ENCODE measurements at places on chromosomes 4 and X.
A peak's percentile ranks its signal among the peaks of the same experiment; 100 is the strongest.

GRCh38 chrX:41110801-41111625 is 25.8 kb downstream of the USP9X start:
- H3K27me3 ChIP-seq = no peaks in the 10 kb centered on the region
- H3K36me3 ChIP-seq = no peaks in the 10 kb centered on the region
- no peak overlapping the region for H3K4me3 ChIP-seq
- peaks cover 3% of the 10 kb centered on the region for H3K4me1 ChIP-seq
- DNase-seq = no peak

DNA sequence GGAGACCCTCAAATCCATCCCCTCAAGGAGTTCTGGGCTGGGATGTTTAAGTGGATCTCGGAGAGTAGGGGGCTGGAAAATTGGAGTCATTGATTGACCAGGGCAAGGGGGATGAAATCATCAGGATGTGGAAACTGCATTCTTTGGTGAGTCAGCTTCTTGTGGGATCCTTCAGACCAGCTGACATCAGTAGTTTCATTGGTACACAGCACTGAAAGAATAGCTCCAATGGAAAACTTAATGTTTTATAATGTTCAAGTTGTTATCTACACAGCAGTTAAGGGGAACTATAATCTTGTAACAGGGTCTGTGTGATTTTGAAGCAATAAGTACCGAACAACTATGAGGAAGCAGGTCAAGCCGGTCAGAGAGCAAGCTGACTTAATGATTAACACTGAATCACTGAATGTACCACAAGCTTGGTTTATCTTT is 506.1 kb downstream of the RPA4 start:
- no peaks in the 10 kb centered on the region for H3K27me3 ChIP-seq
- no peak overlapping the region for H3K4me3 ChIP-seq
- DNase-seq = no peak
- no peaks in the 10 kb centered on the region for H3K36me3 ChIP-seq
- H3K4me1 ChIP-seq = no peaks in the 10 kb centered on the region

DNA sequence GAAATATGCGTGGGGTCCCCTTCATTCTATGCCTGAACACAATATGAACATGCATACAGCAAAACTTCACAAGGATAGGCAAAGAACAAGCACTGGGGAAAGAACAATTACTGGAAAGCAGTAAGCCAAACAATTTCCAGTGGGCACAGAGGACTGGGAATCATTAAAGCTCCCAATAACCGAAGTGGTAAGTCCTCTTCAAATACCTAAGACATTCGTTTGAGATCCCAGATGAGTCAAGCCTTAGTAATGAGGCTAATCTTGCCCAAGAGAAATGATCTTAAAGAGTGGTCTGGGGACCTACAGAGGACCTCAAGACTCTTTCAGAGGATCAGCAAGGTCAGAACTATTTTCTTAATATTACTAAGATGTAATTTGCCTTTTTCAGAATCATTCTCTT is 28.6 kb downstream of the ANAPC10 start:
- no peak for DNase-seq
- no peaks in the 10 kb centered on the region for H3K36me3 ChIP-seq

GRCh38 chr4:17152941-17153540 is 254.6 kb upstream of the LDB2 start:
- no peak overlapping the region for H3K27ac ChIP-seq
- H3K27me3 ChIP-seq = no peaks in the 10 kb centered on the region
- no peak overlapping the region for H3K4me3 ChIP-seq
- no peak for DNase-seq
- H3K4me1 ChIP-seq = no peaks in the 10 kb centered on the region

GRCh38 chrX:49792376-49792775 is 36.7 kb upstream of the PAGE4 start:
- H3K27ac ChIP-seq = no peak overlapping the region
- H3K4me1 ChIP-seq = no peaks in the 10 kb centered on the region
- H3K27me3 ChIP-seq = peaks cover 2% of the 10 kb centered on the region
- DNase-seq = no peak

GRCh38 chr4:62912531-62912930 is 1496.7 kb downstream of the TECRL start:
- H3K4me1 ChIP-seq = no peaks in the 10 kb centered on the region
- no peak overlapping the region for H3K4me3 ChIP-seq
- no peaks in the 10 kb centered on the region for H3K36me3 ChIP-seq
- H3K27ac ChIP-seq = no peak overlapping the region
- no peak for DNase-seq
- H3K27me3 ChIP-seq = no peaks in the 10 kb centered on the region

- DNase-seq = no peak
- no peaks in the 10 kb centered on the region for H3K36me3 ChIP-seq
- no peak overlapping the region for H3K4me3 ChIP-seq
- H3K4me1 ChIP-seq = no peaks in the 10 kb centered on the region
Measured at GRCh38 chr4:81541161-81541945, 69.6 kb upstream of the RASGEF1B start.

DNA sequence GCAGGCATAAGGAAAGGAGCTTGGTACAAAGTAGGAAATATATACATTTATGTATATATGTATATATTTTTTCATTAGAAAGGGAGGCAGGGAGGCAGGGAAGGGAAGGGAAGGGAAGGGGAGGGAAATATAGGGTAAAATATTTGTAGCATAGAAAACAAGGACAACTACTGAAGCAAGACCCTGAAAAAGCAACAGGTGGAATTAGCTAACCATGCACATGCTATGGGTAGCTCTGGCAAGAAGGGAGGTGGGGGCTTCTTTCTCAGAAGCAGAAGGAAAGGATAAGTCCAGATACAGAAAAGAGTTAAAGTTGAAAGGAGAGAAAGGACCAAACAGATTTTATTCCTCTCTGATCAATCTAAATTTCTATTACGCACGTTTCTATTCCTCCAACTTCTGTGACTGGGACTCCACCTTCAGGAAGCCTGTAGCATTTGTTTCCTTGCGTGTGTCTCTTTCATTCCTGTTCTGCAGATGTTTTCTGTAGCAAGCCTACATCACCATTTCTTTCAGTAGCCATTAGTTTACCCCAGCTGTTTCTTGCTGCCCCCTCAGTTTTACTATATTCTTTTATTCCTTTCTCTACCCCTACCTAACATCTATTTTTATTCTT is 82.9 kb downstream of the OR13H1 start:
- DNase-seq = no peak
- peaks cover 25% of the 10 kb centered on the region for H3K27me3 ChIP-seq
- no peak overlapping the region for H3K27ac ChIP-seq
- no peaks in the 10 kb centered on the region for H3K36me3 ChIP-seq
- no peak overlapping the region for H3K4me3 ChIP-seq

- DNase-seq = no peak
- H3K27ac ChIP-seq = no peak overlapping the region
- no peaks in the 10 kb centered on the region for H3K36me3 ChIP-seq
Measured at GRCh38 chrX:135009057-135009610, 13.2 kb downstream of the RTL8B start.

- no peaks in the 10 kb centered on the region for H3K4me1 ChIP-seq
- no peaks in the 10 kb centered on the region for H3K36me3 ChIP-seq
- no peaks in the 10 kb centered on the region for H3K27me3 ChIP-seq
- no peak overlapping the region for H3K27ac ChIP-seq
Measured at GRCh38 chr4:110624398-110624780, 1.5 kb upstream of the PITX2 start.

GRCh38 chrX:6307156-6307555 is 78.5 kb upstream of the NLGN4X start:
- DNase-seq = no peak
- H3K36me3 ChIP-seq = no peaks in the 10 kb centered on the region
- H3K4me3 ChIP-seq = no peak overlapping the region
- H3K27ac ChIP-seq = no peak overlapping the region
- no peaks in the 10 kb centered on the region for H3K4me1 ChIP-seq

DNA sequence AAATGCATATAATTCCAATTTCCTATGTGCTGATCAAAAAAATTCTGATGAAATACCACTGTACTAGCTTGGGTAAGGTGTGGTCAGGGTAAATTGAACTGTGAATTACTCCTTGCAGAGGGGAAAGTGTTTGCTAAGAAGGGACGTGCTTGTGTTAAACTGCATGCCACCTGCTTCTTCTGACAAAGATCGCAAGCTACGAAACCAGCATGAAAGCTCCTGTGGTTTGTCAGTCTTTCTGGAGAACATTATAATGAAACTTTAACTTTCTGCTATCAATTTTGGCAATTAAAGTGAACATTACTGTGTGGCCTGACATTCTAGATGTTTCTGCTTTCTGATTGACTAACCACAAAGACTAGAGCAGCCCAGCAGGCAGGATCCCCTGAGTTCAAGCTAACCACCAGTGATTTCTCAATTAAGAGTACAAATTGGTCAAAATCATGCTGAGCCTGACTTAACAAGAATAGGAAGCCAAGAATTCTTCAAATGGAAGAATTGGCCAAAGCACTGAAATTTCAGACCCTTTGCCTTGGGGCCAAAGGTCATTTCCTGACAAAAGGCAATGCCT is 239.0 kb downstream of the SLITRK2 start:
- no peak for DNase-seq
- no peaks in the 10 kb centered on the region for H3K4me1 ChIP-seq
- H3K36me3 ChIP-seq = no peaks in the 10 kb centered on the region
- no peak overlapping the region for H3K4me3 ChIP-seq

GRCh38 chrX:47216393-47216925 is 2.0 kb upstream of the CDK16 start:
- peak overlapping the region; percentile 79 for H3K27ac ChIP-seq
- H3K27me3 ChIP-seq = no peaks in the 10 kb centered on the region
- no peak for DNase-seq

DNA sequence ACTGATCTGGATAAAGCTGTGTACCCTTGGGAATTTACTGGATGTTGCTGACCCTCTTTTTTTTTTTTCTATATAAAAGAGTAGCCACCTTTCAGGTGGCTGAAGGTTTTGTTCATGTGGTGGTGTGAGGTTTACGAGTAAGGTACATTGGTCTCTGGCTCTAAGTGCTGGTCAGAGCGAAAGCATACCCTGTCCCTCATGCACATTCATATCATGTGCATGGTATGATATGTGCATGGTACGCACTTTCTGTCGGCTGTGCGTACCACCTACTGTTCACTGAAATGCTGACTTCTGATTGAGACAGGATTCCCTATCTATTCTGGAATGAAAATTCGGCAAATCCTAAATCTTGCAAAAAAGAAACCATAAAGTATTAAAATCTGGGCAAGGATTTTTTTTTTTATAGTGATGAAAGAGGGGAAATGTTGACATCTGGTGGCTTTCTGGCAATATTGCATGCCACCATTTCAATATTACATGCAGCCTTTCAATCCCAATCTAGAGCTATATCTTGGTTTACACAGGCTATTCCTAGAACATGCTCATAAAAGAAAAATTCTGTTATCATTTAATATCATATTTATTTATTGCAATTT is 32.8 kb downstream of the FAM149A start:
- H3K4me1 ChIP-seq = no peaks in the 10 kb centered on the region
- H3K27me3 ChIP-seq = no peaks in the 10 kb centered on the region
- DNase-seq = no peak
- H3K4me3 ChIP-seq = no peak overlapping the region

DNA sequence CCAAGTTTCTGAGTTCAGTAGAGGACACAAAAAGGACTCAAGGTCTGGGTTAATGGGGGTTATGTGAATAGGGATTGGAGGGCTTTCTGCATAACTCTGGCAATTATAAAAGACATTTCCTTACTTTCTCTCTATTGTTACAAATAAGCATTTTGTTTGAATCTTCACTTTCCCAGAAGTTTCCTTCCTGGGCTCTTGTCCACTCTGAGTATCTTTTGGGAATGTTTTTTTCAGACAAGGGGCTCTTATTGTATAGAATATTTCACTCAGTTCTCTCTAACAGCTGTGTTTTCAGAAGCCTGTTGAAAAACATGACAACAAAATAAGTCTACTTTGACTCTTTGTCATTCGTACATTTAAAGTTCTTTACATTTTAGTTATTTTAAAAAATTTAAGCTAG is 57.6 kb upstream of the MAP9 start:
- H3K27ac ChIP-seq = no peak overlapping the region
- H3K27me3 ChIP-seq = no peaks in the 10 kb centered on the region
- no peak for DNase-seq
- no peaks in the 10 kb centered on the region for H3K4me1 ChIP-seq

- DNase-seq = no peak
- H3K36me3 ChIP-seq = no peaks in the 10 kb centered on the region
- no peaks in the 10 kb centered on the region for H3K27me3 ChIP-seq
- no peak overlapping the region for H3K4me3 ChIP-seq
Measured at GRCh38 chr4:180189666-180190065, 2053.5 kb upstream of the TENM3 start.

GRCh38 chr4:85776579-85776978 is 301.6 kb downstream of the ARHGAP24 start:
- 0 out of 2 replicates have a peak, but pooled peaks cover 3% of the 10 kb centered on the region for H3K4me1 ChIP-seq
- no peaks in the 10 kb centered on the region for H3K36me3 ChIP-seq
- no peak for DNase-seq
- no peaks in the 10 kb centered on the region for H3K27me3 ChIP-seq
- H3K27ac ChIP-seq = no peak overlapping the region
- no peak overlapping the region for H3K4me3 ChIP-seq

- DNase-seq = no peak
- no peak overlapping the region for H3K27ac ChIP-seq
- no peak overlapping the region for H3K4me3 ChIP-seq
- H3K4me1 ChIP-seq = peaks cover 16% of the 10 kb centered on the region
- H3K36me3 ChIP-seq = no peaks in the 10 kb centered on the region
Measured at GRCh38 chr4:40579983-40580382, 49.7 kb downstream of the RBM47 start.

- no peaks in the 10 kb centered on the region for H3K27me3 ChIP-seq
- H3K4me3 ChIP-seq = no peak overlapping the region
- no peaks in the 10 kb centered on the region for H3K4me1 ChIP-seq
- no peak overlapping the region for H3K27ac ChIP-seq
- H3K36me3 ChIP-seq = no peaks in the 10 kb centered on the region
- DNase-seq = no peak
Measured at GRCh38 chr4:149031399-149031798, 589.2 kb upstream of the NR3C2 start.

DNA sequence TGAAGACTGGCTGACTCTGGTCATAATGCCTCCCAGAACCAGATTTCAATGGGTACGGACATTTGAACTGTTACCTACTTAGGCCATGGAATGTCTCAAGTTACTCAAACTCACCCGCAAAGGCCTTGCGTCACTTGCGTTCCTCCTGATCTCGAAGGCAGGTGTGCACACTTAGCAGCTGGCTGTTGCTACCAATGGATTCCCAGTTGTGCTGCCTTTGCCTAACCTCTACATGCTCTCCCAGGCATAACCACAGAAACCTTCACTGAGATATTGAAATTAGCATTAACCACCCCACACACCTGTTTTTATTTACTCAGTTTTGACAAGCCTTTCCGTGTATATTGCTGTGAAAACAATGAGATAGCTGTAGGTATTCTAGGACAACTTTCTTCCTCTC is 2.8 kb downstream of the ERVMER34-1 start:
- no peak overlapping the region for H3K27ac ChIP-seq
- no peaks in the 10 kb centered on the region for H3K4me1 ChIP-seq
- no peak for DNase-seq

- no peak overlapping the region for H3K27ac ChIP-seq
- H3K27me3 ChIP-seq = no peaks in the 10 kb centered on the region
- no peak for DNase-seq
- no peak overlapping the region for H3K4me3 ChIP-seq
Measured at GRCh38 chr4:113094802-113095201, 45.3 kb downstream of the ANK2 start.

DNA sequence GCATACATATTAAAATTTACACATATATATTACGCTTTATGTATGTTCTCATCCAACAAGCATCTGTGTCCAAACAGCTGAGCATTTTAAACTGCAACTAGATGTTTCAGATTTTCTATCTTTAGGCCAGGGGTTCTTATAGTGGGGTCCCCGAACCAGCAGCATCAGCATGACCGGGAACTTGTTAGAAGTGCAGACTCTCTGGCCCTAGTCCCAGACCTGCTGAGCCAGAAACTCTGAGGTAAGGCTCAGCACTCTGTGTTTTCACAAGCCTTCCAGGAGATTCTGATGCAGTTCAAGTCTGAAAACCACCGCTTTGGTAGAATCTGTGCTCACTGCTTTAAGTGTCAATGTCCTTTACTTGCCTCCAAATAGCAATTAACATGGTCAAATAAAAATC is 266.2 kb upstream of the CASK start:
- no peaks in the 10 kb centered on the region for H3K36me3 ChIP-seq
- no peaks in the 10 kb centered on the region for H3K27me3 ChIP-seq
- H3K4me3 ChIP-seq = no peak overlapping the region

All from Panc1 (cell line).